ENCODE measurements at places on chromosomes 11 and 22.
A peak's percentile ranks its signal among the peaks of the same experiment; 100 is the strongest.

DNA sequence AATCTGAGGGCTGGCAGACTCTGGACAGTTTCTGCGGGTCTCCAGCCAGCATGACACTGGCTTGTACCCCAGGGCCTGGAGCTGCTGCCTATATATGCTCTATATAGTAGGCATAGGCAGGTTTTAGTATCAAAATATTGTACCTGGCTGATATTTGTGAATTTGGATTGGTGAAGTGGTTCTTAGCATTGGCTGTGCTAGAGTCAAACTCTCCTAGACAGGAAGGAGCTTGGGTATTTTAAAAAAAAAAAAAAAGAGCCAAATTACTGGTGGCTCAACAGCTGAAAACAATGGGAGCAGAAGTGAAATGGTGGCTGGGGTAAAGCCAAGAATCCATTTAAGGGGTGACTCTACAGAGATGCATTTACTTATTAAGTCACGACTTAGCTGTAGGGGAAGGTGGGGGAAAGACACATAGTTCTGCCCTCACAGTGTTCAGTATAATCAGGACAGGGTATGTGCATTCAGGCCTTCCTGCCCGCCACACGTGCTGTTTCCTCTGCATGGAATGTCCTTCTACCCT lies 11.0 kb upstream of the MTFP1 start:
- DNase-seq, result no peak

- no peak for DNase-seq
Measured at GRCh38 chr11:122593473-122594420, 61.8 kb upstream of the UBASH3B start.

GRCh38 chr22:22683668-22684361 lies 39.4 kb downstream of the GGTLC2 start:
- DNase-seq, result no peak

- no peak for DNase-seq
Measured at GRCh38 chr11:58832056-58832645, 12.4 kb downstream of the GLYATL2 start.

DNA sequence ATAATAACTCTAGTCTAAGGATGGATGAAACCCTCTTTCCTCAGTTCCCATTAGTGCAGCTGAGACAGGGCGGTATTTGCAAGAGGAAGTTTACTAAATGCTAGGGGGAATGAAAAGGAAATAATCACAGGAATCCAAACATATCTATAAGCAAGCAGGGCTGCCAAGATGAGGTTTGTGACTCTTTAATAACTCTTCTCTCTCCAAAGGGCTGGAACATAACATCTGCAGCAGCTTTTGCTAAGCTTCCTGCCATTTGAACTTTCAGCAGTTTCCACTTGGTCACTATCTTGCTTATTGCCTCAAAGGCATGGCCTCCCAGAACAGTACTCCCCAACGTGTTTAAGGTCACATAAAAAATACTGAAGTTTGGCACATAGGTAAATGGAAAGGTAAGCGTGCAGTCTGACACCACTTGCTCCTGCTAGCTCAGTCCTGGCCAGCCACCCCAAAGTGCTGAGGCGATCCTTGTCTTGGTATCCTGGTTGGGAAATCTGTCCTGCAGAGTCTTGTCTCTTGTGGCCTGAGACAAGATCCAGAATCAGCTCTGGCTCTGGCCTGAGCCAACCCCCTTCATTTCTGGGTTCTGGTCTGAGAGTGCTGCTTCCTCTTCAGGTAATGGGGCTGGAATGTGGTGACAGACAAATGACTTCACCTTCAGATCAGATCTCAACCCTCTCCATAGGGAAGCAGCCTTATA lies 81.8 kb downstream of the KCNC1 start:
- no peak for DNase-seq

DNA sequence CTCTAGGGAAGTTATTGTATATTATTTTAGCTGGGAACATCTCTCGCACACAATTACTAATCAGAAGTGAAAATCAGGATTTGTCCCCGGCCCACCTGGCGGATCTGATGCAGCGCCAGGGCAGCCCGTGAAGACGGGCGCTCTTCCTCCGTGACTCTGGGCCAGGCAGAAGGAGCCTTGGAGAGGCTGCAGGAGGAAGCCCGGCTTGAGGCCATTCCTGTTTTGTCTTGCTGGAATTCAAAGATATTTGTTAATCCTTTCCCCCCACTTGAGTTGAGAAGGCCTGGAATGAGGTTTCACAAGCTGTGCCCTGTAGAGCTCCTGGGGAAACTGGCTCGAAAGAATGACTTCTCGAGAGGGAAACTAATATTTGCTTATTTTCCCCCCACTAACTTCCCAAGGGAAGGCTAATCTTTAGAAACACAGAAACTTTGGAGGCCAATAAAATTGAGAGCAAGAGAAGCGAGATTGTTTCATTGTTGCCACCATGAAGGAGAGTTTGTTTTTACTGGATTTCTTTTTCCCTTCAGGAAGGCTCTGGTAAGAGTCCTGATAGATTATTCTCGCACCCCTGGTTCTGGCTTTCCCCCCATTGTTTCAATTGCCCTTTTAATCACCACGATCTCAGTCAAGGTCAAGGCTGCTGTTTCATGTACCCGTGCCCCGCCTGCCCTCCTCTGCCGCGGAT lies 92.8 kb upstream of the SEPTIN5 start:
- DNase-seq, result no peak

DNA sequence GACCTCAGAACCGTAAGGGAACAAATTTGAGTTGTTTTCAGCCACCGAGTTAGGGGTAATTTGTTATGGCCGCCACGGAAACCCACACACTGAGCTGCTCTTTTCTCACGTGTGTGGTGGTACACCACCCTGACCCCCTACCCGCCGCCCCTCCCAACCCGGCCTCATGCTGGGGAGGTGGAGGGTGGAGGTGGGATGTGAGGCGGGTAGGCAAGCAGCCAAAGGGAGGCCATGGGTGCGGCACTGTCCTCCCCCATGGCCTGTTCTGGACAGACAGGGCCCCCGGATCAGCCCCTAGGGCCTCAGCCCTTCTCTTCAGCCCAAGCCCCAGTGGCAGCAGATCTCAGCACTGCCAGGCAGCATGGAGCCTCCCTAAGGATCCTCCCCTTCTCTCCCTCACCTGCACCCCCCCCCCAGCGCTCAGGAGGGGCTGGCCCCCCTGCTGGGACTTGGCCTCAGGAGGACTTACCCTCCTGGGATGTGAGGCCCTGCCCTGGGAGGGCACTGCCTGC lies 7.9 kb downstream of the PRR5 start:
- DNase-seq, result no peak

- no peak for DNase-seq
Measured at GRCh38 chr22:41949297-41949965, 2.5 kb upstream of the CENPM start.

DNA sequence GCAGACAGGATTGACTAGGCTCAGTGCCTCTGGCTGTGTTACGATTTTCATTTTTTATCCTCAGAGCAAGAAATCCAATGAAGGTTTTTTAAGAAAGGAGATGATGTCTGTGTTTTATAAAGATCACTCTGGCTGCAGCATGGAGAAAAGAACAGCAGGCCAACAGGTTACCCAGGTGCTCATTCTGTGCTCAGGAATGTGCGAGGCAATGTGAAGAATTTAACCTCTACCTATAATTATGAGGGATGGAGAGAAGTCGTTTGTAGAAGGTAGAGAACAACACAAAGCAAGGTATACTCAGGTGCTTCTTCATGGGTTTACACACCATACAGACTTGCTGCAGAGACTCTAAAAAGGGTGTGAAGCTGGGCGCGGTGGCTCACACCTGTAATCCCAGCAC lies 10.0 kb upstream of the RTCB start:
- no peak for DNase-seq

DNA sequence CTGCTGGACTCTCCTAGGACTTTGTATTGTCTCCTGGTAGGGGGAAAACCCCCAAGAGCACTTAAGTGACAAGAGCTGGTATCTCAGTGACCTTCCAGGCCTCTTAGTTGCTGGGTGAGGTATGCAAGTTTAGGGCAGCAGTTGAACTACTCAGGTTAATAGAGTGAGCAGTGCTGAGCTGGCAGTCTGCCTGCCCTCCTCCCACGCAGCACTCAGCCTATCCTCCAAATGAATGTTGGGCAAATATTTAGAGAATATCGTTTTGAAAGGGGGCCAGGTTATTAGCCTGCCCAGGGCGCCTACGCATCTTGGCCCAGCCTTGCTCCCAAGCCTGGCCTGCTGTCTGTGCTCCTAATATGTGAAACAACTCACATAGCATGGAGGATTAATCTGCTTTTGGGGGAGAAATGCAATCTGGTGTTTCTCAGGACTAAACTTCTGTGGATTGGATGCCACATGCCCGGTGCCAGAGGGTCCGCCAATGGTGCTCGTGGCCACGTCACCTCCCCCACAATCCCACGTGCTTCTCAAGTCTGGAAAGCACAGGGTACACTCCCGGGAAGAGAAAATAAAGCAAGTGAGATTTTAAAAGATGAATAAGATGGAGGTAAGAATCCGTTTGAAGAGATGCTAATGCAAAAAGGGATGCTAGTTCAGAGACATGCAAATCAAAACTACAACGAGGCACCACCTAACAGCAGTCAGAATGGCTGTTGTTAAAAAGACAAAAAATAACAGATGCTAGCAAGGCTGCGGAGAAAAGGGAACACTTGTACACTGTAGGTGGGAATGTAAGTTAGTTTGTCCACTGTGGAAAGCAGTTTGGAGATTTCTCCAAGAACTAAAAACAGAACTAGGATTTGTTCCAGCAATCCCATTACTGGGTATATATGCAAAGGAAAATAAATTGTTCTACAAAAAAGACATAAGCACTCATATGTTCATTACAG lies 67.7 kb downstream of the SPON1 start:
- DNase-seq, result peak; percentile 11
